Activated CD8-positive, alpha-beta T cell treated with anti-CD3 and anti-CD28 coated beads for 36 hours (primary cell): ENCODE measurements at places on chromosomes 7 and 10. TPM values are rescaled to one million over a fixed set of nuclear protein-coding genes. Genes with fewer than 3 reads are reported as not detected.

- peak; percentile 24 for DNase-seq
Measured at GRCh38 chr10:69800109-69800508, 1.6 kb upstream of the COL13A1 start.

- DNase-seq = peak; percentile 67
Measured at GRCh38 chr7:74656441-74656836, 1.1 kb upstream of the GTF2I start.

GRCh38 chr7:42107484-42108240 lies 129.3 kb downstream of the GLI3 start:
- no peak for DNase-seq

Gene NUTM2E
- 0.23 TPM for total RNA-seq

Gene INTS1
- 100 TPM for total RNA-seq

- peak; percentile 57 for DNase-seq
Measured at GRCh38 chr10:74825371-74826141, 844 bp upstream of the KAT6B start.

GRCh38 chr7:75878312-75878768 lies 494 bp upstream of the RHBDD2 start:
- no peak for DNase-seq

- no peak for DNase-seq
Measured at GRCh38 chr7:52741670-52742290, 293.7 kb upstream of the POM121L12 start.

- DNase-seq = no peak
Measured at GRCh38 chr10:30070001-30070685, 10.8 kb upstream of the JCAD start.

DNA sequence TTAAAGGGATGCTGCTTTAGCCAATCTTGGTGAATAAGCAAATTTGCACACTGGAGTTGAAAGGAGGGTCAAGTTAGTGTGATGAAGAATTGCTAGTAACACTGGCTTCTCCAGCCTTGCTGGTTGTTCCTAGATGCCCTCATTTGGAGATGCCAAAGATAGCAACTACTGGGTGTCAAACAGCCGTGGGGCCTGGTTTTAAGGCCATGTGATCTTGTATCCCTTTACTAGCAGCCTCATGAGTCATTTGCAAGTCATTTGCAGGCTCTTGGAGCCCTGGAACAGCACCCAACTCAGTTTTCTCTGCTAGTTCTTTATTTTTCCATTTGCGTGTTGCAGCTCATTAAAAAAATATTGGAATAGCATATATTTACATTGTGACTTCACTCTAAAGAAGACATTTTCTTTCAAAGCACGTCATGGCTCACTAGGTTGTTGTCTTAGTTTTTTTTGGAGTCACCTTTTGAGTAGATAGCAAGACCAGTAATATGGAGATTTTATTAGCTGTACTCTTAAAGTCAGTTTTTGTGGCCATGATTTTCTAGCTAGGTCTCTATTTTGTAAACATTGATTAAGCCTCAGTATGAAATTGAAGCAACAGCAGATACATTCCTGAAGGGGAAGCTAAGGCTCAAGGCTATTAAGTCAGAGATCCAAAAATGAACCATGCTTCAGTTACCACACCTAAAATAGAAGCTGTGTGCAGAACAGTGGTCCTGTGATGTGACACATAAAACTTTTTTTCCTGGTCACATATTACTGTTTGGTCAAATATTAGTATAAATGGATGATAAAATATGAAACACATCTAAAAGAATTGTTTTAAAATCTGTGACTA lies 1.3 kb downstream of the LSMEM1 start:
- DNase-seq = no peak

- DNase-seq = no peak
Measured at GRCh38 chr7:35823440-35823839, 22.6 kb downstream of the SEPTIN7 start.

GRCh38 chr10:75475460-75476182 lies 44.2 kb downstream of the LRMDA start:
- no peak for DNase-seq

Gene SPAG6
- not detected for total RNA-seq

- DNase-seq = no peak
Measured at GRCh38 chr10:33074443-33074842, 116.4 kb upstream of the ITGB1 start.

DNA sequence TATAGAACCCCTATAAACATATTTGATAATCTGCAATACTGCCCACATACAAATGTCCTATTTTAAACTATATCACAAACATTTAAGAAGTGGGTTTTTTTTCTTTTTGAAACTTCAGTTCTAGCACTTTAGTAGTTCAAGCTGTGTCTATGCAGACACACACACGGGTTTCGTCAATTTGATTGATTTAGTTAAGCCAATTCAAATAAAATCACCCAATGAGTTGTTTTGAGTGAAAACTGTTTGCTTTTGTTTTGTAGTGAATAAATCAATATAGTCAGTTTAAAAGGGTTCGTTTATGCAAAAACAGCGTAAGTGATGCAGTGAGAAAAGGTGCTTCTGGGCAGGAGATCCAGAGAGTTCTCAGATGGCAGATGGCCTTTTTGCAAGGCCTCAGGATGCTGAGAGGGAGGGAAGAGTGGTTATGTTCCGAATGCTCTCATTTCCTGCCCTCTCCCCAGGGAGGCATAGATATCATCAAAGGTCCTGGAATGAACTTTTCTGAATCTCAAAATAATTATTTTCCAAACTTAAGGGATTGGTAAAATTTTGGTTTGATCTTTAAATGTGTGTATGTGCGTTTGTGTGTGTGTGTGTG lies 102.7 kb downstream of the AGMO start:
- no peak for DNase-seq

- DNase-seq = no peak
Measured at GRCh38 chr7:37642028-37642540, 41.5 kb upstream of the GPR141 start.

DNA sequence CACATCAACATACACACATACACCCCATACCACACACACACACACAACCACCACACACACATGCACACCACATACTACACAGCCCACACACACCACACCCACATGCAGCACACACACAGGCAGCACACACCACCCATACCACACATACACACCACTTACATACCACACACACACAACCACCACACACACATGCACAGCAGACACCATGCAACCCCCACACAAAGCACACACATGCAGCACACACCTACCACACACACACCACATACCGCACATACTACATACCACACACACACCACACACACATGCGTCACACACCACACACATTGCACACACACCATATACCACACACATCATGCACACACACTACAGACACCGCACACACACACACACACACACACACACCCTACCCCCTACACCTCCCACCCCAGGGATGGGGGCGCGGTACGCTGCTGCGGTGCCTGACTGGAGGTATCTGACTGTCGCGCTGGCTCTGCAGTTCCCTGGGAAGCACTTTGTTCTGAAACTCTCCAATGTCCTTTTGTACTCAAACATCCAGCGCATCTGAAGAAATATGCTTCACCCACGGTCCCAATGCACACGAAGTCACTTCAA lies 5.4 kb upstream of the TRPV6 start:
- no peak for DNase-seq

DNA sequence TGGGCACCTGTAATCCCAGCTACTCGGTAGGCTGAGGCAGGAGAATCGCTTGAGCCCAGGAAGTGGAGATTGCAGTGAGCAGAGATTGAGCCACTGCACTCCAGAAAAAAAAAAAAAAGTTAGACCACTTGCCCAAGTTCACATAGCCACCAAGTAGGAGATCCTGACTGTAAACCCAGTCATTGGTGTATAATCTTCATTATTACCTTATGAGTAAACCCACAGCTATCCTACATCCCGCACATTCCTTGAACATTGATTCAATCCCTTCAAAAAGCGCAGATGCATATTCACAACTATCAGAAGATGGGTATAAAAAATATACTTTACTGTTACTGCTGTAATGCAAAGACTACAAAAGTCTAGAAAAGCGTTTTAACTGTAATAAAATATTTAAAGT lies 512.9 kb downstream of the SUGCT start:
- DNase-seq = no peak

DNA sequence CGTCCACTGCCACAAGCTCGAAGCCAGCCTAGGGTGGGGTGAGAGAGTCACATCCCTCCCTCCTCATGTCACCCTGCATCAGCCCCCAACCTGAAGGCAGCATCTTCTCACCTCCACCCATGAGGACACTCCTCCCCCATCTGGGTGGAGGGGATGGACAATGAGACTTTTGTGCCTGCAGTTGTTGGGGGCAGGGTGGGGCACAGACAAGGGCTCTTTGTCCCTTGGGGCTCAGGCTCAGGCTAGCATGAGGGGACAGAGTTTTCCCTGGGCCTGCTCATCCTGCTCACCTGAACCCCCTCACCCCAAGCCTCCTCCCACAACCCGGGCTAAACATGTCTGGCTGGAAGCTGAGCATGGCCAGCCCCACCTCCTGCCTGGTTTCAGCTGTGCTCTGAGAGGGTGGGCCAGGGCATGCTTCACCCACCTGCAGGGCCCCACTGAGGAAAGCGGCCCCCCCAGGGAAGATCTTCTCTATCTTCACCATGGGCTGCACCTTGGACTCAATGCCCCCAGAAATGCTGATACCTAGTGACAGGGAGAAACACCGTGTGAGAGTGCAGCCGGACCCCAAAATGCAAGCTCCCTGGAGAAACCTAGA lies 9.3 kb downstream of the LZTS2 start:
- DNase-seq = no peak

Gene MSS51
- total RNA-seq = 2.3 TPM
